ENCODE measurements at places on chromosomes 11 and 22. TPM values are rescaled to one million over a fixed set of nuclear protein-coding genes. Genes with fewer than 3 reads are reported as not detected.
A peak's percentile ranks its signal among the peaks of the same experiment; 100 is the strongest.

- no peak for DNase-seq
Observed at GRCh38 chr22:23526596-23527316, 53.3 kb downstream of the IGLL1 start.

- DNase-seq: peak; percentile 54
Observed at GRCh38 chr11:129917231-129917630, 21.9 kb upstream of the NFRKB start.

The CARD18 gene
- not detected for total RNA-seq

DNA sequence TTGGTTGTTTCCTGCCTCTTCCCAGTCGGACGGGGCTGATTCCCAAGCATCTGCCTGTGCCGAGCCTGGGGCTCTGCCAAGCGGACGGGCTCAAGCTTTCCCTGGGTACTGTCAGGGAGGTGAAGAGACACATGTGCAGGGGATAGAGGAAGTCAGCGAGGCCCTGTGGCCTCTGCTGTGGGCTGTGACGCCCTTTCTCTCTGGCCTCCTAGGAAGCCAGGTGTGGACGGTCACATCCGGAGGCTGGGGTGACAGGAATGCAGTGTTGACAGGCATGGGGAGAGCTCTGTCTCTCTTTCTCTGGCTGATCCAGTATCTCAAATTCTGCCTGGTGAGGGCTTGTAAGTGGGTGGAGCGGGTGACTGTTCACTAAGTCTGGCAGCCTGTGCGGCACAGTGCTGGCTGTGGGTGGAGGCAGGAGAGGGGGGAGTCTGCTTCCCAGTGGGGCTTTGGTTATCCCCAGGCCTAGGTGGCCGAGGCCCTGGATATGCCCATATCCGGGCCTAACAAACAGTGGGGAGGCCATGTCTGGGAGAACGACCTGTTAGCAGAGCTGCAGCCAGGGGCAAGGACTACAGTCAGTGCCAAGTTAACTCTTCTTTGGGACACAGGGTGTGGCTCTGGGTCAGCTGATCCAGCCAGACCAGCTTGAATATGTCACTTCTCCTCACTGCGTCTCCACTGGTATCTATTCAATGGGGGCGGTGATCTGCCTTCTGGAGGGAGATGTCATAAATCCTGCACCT lies 1.9 kb downstream of the KCTD17 start:
- DNase-seq: no peak

The C1QTNF5 gene
- 0.87 TPM for total RNA-seq

DNA sequence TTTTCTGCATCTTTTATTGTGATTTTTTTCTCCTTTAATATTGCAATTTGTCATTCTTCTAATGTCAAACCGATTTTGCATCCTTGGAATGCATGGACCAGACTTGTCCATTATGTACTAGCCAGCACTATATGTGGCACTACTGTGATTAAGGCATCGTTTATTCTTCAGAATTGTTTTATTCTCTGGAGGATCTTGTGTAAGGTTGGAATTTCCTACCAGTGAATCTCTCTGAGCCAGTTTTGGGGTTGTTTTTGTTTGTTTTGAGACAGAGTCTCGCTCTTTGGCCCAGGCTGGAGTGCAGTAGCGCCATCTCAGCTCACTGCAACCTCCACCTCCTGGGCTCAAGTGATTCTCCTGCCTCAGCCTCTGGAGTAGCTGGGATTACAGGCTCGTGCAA lies 58.5 kb downstream of the IGLL5 start:
- no peak for DNase-seq

- DNase-seq: no peak
Observed at GRCh38 chr11:22193348-22194051, 615 bp downstream of the ANO5 start.

The CATSPERZ gene
- total RNA-seq: not detected

DNA sequence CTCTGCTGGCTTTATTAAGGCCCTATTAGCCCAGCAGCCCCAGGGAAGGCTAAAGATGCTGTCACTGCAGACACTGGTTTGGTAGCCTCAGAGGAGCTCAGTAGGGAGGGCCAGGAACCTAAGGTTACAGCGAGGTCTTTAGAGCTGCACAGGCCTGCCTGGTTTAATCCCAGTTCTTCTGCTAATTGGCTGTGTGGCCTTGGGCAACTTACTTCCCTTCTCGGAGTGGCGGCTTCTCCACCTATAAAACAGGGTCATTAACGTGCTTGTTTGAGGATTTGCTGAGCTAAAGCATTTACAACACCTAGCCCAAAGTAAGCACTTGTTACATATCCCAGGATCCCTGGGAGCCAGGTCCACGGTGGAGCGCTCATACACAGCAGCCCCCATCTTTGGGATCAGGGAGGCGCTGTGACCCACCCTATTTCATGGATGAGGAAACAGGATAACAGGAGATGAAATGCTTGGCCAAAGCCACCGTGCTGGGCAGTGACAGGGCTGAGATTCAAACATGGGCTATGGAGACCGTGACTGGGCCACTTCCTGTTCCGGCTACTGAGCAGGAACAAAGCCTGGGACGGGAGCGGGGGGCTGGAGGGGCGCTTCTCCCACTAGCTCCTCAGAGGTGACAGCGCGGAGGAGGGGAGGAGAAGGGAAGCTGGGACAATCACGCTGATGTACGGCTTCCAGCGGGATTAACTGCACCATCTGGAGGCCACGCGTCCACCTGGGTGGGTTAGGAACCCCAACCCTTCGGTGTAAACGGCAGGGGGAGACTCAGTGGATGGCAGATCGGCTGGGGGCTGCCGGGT lies 61.5 kb downstream of the IGLL1 start:
- DNase-seq: no peak

The CNGA4 gene
- total RNA-seq: not detected

The TMEM25 gene
- 25.4 TPM for total RNA-seq

- no peak for DNase-seq
Observed at GRCh38 chr11:101434026-101434643, 149.7 kb downstream of the TRPC6 start.

- no peak for DNase-seq
Observed at GRCh38 chr11:14054116-14055107, 91.9 kb downstream of the SPON1 start.

- no peak for DNase-seq
Observed at GRCh38 chr11:783581-784015, 6.3 kb downstream of the CEND1 start.

The YPEL1 gene
- 7.3 TPM for total RNA-seq

DNA sequence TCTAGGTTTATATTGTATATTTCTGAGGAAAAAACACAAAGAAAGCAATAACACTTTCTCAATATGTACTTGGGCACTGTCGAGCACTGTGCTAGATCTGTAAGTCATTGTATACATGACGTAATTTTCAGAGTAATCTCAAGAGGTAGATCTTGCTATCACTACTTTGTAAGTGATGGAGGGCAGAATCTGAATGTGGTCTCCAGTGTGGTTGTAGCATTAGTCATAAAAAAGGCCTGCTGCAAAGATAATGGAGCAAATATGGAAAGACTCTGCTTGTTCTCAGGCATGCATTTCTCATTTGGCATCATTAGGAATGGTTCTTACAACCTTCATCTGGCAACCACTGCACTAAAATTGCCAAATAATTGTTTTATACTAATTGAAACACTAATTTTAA lies 419.8 kb upstream of the CCDC179 start:
- DNase-seq: no peak

DNA sequence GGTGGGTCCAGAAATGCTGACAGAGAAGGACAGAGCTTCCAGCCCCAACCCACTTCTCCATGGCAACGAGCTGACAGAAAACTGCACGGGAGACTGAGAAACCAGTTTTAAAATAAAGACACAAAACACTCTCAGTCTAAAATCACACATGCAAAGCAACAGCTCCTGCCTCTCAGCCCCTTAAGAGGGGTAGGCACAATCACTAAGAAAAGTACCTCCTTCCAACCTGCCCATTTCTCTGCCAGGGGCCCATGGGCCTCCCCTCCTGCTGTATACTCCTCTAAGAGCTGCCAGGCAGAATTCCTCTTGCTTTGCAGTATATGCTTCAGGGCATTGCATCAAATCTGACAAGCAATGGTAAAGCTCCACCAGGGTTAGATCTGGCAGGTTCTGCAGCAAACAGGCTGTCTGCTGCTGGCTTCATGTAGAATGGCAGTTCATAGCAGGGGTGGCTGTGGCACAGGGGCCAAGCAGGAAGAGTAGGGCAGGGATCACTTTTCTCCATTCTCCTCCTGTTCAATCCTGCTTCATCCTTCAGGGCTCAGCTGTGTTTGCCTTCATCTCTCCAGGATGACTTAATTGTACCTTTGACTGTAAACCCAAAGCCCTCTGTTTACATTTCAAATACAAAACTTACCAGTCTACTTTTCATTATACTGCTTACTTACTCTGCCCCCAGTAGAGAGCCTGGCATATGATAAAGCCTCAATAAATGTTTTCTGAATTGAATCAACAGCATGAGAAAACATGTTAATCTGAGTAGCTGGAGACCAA lies 77.7 kb downstream of the KCNC1 start:
- DNase-seq: no peak

The TRIM49 gene
- not detected for total RNA-seq

- DNase-seq: no peak
Observed at GRCh38 chr11:125554038-125554437, 15.2 kb upstream of the EI24 start.

The MYO18B gene
- not detected for total RNA-seq

The OR51B5 gene
- not detected for total RNA-seq

The CST6 gene
- 89.1 TPM for total RNA-seq

- no peak for DNase-seq
Observed at GRCh38 chr11:82927264-82927880, 25.8 kb downstream of the DDIAS start.

GRCh38 chr11:102386136-102386734 lies 39.2 kb downstream of the BIRC2 start:
- no peak for DNase-seq

The LMO1 gene
- total RNA-seq: not detected

The TRIM6 gene
- total RNA-seq: 6.3 TPM

The BATF2 gene
- 0.35 TPM for total RNA-seq

GRCh38 chr11:76663912-76664440 lies 6.6 kb downstream of the LRRC32 start:
- DNase-seq: no peak

The GGTLC3 gene
- not detected for total RNA-seq

The OR5A1 gene
- not detected for total RNA-seq

- DNase-seq: no peak
Observed at GRCh38 chr11:4211991-4212390, 117.4 kb downstream of the RRM1 start.

The ADM gene
- total RNA-seq: 74.2 TPM

DNA sequence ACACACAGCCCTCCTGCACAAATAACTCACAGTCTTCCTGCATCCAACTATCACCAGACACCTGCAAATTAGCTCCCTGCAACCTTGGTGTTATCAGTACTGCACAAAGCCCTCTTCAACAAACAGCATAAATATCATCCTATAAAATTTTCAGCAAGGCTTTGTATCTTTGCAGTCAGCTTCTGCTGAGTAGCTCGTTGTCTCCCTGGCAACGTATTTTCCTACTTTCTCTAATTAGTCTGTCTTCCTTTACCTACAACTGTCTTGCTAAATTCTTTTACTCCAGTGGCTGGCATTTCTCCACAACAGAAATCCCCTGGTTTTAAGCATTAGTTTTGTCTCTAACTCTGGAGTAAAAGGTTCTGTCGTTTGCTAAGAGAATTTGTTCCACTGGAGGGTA lies 3.9 kb downstream of the OR8D4 start:
- no peak for DNase-seq

Data from epithelial cell of proximal tubule (primary cell).